ENCODE measurements at places on chromosomes 16 and 17. TPM values are rescaled to one million over a fixed set of nuclear protein-coding genes. Genes with fewer than 3 reads are reported as not detected.

The OR3A3 gene
- not detected for total RNA-seq

The CD300A gene
- 5.8 TPM for total RNA-seq

The CRYM gene
- total RNA-seq: not detected

The DHRS11 gene
- total RNA-seq: 12.3 TPM

The TBX6 gene
- total RNA-seq: 2.1 TPM

The RNF40 gene
- 117 TPM for total RNA-seq

The GDPD3 gene
- not detected for total RNA-seq

The GSG1L gene
- not detected for total RNA-seq

The SLFN13 gene
- total RNA-seq: 14.9 TPM

The CDYL2 gene
- total RNA-seq: 4.3 TPM

The HCRT gene
- total RNA-seq: not detected

The BRCA1 gene
- 22.0 TPM for total RNA-seq

The BAHCC1 gene
- total RNA-seq: 13.7 TPM

The OR4D1 gene
- not detected for total RNA-seq

The CXCL16 gene
- total RNA-seq: 13.7 TPM

The NDE1 gene
- total RNA-seq: 7.7 TPM

The HSD3B7 gene
- total RNA-seq: 13.8 TPM

The ARL4D gene
- 57.3 TPM for total RNA-seq
